Breast epithelium (tissue), 4 donors: ENCODE measurements at places on chromosomes 7 and 10.

DNA sequence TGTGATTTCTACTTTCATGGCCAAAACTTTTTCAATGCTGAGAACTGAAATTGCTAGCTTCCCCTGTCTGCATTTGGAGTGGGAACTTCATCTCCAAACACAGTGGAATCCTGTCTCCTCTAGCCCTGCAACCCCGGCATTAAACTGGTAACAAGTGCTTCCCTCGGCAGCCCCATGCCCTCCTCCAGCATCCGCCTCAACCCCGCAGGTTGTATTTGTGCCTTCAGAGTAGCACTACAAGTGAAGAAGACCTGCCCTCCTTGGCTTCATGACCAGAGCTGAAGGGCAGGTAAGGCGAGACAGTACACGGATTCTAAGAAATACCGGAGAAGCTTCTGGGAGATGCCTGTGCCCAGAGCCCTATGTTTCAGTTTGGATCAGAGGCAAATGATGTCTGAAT lies 16.9 kb downstream of the C10orf53 start:
- DNase-seq: no peak

GRCh38 chr10:122515022-122515424 lies 45.5 kb upstream of the DMBT1 start:
- no peak for DNase-seq

GRCh38 chr7:154881526-154881925 lies 121.4 kb downstream of the PAXIP1 start:
- DNase-seq: no peak

DNA sequence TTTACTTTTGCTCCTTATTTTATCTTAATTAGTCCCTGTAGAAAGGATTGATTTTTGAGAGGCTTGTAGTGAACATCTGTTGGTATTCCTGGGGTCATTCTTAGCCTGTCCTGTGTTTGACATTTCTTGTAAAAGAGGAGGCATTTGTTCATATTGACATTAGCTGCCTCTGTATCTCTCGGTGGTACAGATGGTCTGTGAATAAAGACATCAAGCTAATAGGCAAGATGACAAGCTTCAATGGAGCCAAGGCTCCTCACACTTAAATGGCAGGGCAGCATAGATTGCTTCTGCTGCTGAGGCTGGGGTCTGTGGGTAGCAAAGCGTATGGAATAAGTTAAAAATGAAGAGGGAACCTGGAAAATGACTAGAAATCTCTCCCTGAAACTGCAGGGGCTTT lies 687.6 kb downstream of the LRMDA start:
- no peak for DNase-seq

DNA sequence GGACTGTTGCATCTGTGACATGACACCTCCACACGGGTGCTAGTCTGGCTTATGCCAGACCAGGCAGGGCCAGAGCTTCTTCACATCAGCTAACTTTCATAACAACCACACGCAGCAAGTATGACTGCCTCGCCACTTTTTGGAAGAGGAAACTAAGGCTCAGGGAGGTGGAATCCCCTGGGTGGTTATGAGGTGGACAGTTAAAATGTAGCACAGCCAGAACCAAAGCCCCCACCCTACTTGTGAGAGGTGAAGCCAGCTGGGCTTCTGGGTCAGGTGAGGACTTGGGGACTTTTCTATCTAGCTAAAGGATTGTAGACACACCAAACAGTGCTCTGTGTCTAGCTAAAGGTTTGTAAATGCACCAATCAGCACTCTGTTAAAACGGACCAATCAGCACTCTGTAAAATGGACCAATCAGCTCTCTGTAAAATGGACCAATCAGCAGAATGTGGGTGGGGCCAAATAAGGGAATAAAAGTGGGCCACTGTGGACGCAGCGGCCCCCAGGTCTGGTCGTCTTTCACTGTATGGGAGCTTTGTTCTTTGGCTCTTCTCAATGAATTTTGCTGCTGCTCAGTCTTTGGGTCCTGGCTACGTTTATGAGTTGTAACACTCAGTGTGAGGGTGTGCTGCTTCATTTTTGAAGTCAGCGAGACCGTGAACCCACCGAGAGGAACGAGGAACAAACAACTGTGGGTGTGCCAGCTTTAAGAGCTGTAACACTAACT lies 171.0 kb downstream of the PTPN20 start:
- DNase-seq: no peak

- DNase-seq: no peak
Observed at GRCh38 chr7:75624134-75624832, 114.5 kb downstream of the HIP1 start.

- DNase-seq: no peak
Observed at GRCh38 chr7:55563596-55564325, 8.5 kb downstream of the VOPP1 start.

- DNase-seq: no peak
Observed at GRCh38 chr7:98788966-98789365, 80.8 kb downstream of the TMEM130 start.

GRCh38 chr7:38905056-38905759 lies 3.8 kb downstream of the VPS41 start:
- DNase-seq: no peak

- DNase-seq: no peak
Observed at GRCh38 chr7:2968616-2969397, 74.9 kb downstream of the CARD11 start.

GRCh38 chr7:46847126-46847525 lies 734.8 kb downstream of the TNS3 start:
- no peak for DNase-seq

- no peak for DNase-seq
Observed at GRCh38 chr7:25844102-25844870, 307.7 kb upstream of the NFE2L3 start.

GRCh38 chr10:26939290-26939961 lies 78.7 kb upstream of the ABI1 start:
- DNase-seq: no peak

DNA sequence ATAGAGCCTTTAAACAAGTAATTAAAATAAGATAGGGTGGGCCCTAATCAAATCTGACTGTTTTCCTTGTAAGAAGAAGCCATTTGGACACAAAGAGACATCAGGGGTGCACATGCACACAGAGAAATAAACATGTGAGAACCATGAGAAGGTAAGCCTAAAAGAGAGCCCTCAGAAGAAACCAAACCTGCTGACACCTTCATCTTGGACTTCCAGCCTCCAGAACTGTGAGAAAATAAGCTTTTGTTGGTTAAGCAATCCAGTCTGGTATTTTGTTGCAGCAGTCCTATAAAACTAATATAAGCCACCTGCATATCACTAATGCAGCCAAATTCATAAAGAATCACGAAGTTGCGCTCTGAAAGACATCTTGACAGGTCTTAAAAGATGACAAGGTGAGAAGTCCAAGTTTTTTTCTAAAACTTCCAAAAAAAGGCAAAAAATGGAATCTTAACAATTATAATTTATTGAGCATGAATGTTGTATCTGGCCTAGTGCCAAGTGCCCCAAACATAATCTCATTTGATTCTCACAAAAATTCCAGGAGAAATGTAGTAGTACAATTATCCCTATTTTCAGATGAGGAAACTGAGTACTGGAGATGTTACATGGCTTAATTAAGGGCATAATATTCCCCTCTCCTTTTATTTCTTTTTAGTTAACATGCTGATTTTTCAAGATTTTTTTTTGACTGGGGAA lies 34.3 kb upstream of the FAM133B start:
- DNase-seq: no peak

DNA sequence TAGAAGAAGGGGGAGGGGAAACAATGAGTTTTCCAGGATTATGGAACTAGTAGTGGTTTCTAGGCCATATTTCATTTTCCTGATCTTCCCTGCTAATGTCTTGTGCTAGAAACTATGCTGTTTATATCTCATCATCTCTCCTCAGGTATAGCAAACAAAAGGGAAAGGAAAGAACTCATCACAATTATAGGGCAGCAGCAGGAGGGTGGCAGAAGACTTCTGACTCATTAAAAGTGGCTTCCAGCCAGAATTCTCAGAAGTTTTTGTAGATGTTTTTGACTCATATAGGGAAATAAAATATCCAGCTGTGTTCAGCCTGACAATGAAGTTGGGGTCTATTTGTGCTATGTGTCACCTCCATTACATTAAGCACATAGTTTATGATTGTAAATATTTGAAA lies 6.5 kb downstream of the AHR start:
- DNase-seq: no peak

DNA sequence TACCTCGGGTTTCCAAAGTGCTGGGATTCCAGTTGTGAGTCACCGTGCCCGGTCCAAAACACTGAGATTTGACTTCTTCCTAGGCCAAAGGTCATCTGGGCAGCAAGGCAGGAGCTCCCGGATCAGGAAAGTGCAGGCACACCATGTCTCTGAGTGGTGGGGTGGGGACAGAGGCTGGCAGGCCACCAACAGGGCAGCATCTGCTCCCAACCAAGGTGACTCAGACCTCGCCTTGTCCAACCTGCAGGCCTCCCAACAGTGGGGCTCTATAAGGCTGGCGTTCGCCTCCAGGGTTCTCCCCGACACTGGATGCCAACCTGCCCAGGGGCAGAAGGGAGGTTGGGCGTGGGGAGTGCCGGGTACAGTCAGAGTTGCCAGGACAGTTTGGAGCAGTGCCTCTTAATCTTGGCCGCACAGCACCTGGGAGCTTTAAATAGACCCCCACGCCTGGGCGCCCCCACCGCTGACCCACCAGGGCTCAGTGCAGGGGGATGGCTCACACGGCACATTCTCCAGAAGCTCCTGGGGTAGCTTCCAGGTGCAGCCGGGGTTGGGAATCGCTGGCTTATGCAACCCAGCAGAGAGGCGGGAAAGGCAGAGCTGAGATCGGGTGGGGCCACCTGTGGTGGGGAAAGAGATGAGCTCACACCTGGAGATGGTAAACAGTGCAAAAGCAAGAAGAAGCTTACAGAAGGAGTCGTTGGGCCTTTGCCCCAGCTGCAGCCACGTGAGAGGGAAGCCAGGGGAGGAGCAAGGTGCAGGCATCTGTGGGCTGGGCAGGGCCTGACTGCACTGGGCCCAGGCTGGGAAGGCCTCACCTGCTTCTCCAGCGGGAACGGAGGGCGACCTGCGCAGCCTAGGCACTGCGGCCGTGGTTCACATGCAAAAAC lies 10.9 kb downstream of the CALML5 start:
- peak; percentile 92 for DNase-seq

DNA sequence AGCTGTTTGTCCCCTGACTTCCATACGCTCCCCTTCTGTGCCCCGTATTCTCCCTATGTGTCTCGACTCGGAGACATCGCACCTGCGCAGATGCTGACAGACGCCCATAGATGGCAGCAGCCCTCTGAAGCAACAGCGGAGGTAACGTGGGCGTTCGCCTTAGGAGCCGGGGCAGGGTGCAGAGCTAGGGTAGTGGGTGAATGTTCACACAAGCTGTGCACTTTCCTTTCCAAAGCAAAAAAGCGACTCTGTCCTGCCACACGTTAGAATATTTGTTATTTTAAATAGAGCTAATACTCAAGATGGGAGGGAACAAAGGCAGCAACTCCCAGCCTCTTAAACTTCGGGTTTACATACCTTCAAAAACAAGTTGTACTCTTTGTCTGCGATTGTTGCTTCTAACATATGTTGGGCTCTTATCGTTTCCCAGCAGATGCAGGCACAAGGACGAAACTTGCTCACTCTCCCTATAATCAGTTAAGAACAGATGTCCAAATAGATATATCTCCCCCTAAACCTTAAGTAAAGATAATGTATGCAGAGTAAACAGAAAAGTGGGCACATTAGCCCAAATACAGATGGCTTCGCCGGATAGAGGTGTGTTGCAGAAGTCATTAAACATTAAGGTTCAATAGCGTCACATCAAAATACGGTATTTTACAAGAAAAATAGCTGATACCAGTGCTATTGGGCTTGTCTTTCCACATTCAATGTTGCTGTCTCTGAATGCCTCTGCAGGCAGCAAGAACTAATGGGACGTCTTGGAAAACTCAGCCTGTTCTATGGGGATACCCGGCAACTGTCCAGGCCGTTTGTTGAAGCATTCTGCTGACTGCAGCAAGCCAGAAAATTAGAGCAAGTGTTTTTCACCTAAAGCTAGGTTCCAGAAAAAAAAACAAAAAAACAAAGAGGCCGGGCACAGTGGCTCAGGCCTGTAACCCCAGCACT lies 340.3 kb upstream of the PRKCQ start:
- DNase-seq: peak; percentile 57

DNA sequence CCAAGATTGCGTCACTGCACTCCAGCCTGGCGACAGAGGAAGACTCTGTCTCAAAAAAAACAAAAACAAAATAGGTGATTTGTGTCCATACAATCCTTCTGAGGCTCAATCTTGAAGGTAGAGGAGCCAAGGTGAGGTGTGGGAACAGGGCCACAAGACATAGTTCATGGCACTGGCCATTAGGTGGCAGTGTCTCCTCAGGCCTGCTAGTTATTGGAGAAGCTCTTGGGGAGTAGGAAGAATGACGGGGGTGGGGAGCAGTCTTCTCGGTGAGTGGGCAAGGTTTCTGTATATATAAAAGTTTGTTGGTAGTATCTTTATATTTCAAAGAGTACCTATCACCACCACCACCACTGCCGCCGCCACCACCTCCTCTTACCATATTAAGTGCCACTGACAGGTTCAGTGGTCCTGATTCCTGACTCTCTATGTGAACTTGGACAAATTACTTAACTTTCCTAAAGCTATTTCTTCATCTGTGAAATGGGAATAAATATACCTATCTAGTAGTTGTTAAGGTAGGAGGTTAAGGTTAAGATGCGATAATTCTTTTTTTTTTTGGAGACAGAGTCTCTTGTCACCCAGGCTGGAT lies 24.0 kb downstream of the CCSER2 start:
- no peak for DNase-seq

- no peak for DNase-seq
Observed at GRCh38 chr10:22002591-22003176, 846 bp downstream of the DNAJC1 start.

DNA sequence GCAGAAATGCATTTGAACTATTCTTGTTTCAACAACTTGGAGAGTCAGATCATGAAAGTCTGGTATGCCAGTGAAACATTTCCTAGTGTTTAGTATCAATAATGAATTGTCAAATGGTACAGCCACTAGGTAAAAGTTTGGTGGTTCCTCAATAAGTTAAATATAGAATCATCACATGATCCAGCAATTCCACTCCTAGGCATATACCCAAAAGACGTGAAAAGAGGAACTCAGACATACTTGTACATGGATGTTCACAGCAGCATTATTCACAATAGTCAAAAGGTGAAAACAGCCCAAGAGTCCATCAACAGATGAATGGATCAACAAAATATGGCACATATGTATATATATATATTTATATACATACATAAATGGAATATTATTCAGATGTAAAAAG lies 67.0 kb upstream of the HPS1 start:
- no peak for DNase-seq

DNA sequence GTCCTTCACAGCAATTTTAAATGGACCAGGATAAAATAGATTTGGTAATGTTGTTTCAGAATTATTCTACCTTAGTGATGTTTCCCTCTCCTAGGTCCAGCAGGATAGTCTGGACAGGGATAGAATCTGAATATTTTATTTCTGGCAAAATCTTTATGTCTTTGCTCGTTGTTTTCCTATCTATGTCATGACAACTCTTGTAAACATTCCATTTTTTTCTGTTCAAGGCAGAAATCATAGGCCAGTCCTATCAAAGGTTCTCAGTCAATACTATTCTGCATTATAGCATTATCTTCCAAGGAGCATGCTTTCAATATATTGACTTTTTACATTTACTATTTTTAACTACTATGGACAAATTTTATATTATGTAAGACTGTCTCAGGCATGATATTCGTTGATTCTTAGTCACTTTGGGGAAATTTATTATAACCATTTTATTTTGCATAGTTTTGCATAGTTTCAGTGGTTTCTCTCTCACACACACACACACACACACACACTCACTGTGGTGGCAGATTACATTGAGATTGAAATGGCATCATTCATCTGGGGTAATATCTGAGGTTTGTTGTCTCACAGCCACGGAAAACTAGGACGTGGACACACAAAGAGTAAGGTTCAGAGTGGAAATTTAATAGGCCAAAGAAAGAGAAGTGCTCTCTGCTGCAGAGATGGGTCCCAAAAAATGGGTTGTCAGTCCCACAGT lies 17.2 kb downstream of the TAS2R60 start:
- DNase-seq: no peak

- DNase-seq: no peak
Observed at GRCh38 chr7:1859266-1860035, 189.4 kb downstream of the ELFN1 start.
